ENCODE measurements at places on chromosomes 4 and X.
A peak's percentile ranks its signal among the peaks of the same experiment; 100 is the strongest.

- no peak for DNase-seq
These were observed 13.8 kb downstream of the GEMIN8 start for GRCh38 chrX:14015941-14016340.

DNA sequence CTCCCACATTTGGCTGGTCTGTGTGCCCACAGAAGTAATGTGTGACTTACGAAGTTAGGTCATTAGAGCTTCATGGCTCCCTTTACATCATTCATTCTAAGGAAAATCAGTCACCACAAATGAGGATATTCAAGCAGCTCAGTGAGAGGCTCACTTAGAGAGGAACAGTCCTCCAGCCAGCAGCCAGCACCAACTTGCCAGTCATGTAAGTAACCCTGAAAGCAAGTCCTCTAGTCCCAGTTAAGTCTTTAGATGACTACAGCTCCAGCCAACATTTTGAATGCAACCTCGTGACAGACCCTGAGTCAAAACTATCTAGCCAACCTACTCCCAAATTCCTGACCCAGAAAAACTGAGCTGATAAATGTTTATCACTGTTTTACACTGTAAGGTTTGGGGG lies 71.3 kb downstream of the LRBA start:
- no peak for DNase-seq

- DNase-seq, result no peak
These were observed 95.5 kb downstream of the SMIM20 start for GRCh38 chr4:26009502-26009901.

DNA sequence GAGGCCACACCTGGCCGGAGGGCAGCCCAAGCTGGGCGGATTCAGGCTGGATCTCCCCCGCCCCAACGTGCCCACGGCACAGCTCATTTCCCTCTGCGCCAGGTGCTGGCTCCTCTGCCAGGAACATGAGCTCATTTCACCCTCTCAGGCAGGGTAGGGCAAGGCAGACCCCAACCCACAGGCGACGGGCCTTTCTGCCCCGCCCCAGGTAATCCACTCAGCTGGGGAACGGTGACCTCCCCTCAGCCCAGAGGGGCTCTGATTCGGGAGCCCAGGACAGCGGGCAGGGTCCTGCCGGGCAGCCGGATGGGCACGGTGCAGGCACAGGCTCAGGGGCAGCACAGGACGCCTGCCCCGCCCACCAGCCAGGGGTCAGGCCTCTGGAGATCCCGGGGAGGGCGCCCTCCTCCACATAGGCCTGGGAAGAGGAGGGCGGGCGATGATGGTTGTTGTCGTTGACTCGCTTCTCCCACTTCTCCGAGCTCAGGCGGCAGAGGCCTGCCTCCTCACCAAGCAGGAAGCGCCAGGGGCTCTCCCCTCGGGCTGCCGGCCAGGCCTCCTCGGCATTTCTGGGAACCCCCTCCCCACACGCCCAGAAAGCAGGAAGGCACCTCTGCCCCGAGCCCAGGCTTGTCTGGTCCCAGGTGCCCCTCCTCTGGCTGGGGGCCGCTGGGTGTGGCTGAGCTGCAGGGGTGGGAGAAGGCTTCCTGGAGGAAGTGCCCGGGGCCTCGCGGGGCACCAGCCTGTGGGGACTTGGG lies 31.1 kb downstream of the TACC3 start:
- DNase-seq, result no peak

- no peak for DNase-seq
These were observed 22.4 kb downstream of the RBM47 start for GRCh38 chr4:40607221-40607620.

- no peak for DNase-seq
These were observed 97.7 kb upstream of the RBPJ start for GRCh38 chr4:26223155-26223554.

DNA sequence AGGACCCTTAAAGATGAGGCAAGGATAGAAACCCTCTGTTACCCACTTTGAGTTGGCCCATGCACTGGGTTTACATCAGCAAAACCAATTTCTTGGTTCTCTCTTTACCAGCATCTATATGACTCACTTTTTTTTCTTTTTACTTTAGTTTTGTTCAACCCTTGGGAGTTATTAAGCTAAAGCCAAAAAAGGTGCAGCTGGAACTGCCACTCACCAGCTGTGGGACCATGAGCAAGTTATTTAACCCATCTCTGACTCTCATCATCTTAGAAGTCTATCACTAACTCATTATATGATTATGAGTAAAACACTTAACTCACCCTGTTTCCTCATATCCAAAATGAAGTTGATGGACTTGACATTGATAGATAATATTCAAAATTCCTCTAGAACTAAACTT lies 53.4 kb downstream of the GABRB1 start:
- DNase-seq, result no peak

- DNase-seq, result no peak
These were observed 68.4 kb upstream of the BMPR1B start for GRCh38 chr4:94689155-94689860.

DNA sequence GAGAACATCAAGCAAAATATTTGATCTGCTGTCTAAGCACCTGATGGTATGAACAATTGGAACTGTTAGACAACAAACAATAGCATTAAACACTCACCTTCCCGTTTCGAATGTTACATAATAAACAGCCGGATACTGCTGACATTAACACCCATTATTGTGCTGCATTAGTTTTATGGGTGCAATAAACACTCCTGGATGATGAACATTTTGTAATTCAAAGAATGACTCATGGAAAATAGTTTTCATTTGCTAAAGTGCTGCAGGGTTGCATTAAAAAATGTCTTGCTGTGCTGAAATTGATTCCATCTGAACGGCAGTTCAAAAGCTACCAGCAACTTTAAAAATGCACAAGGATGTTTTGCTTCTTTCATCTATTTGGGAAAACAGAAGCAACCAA lies 100.8 kb upstream of the SORBS2 start:
- no peak for DNase-seq

DNA sequence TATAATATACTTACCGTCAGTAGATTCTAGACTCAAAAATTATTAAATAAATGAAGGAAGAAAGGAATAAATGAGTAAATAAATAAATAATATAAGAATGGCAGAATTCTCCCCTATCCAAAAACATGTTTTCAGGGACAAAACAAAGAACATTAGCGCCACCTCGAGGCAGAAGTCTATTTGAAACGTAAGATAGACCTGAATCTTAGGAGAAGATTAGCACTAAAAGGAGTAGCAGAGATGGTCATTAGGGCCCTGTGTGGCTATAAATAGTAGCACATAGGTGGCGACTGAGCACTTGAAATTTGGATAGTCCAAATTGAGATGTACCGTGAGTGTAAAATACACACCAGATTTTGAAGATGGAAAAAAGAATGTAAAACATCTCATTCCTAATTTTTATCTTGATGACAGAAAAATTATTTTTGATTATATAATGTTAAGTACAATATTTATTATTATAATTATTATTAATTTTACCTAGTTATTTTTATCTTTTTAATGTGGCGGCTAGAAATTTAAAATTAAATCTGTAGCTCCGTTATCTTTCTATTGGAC lies 24.3 kb upstream of the SRD5A3 start:
- DNase-seq, result peak; percentile 85

GRCh38 chr4:115763051-115763450 lies 649.6 kb upstream of the NDST4 start:
- DNase-seq, result no peak

DNA sequence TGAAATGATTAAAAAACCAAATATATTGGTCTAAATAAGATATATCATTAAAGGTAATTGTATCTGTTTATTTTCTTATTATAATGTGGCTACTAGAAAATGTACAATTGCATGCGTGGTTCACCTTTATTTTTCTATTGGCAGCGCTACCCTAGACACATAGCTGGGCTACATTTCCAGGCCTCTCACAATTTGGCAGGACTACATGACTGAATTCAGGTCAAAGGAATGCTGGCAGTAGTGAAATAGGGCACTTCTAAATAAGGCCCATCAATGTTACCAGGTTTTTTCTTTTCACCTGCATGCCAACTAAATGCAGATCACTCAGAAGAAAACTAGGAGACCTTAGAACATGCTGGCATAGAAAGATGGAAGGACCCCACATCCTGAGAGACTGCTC lies 1072.9 kb upstream of the SLIT2 start:
- no peak for DNase-seq

DNA sequence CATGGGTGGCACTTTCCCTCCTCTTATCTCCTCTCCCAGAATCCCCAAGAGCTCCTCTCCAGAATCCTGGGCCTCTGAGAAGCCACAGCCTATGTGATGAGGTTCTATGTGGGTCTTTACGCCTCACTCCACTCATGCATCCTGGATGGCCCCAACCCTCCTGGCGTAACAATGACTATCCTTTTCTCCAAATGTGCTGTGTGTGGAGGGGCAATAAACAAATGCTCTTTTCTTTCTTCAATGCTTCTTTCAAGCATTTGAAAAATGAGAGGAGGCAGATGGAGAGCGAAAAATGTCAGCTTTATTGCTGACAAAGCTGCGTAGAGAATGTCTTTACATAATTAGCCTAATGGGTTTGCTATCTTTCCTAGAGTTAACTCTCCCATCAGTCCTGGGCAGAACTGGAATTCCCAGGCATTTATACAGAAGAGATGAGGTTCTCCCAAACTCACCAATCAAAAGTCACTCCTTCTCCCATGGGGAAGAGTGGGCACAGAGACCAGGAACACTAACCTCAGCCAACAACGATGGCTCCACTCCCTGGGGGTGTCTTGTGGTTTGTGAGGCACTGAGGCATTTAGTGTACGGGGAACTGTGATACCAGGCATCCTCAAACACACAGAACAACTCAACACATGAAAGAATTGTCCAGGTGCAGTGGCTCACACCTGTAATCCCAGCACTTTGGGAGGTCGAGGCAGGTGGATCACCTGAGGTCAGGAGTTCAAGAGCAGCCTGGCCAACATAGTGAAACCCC lies 118.9 kb upstream of the SLC34A2 start:
- DNase-seq, result no peak

- no peak for DNase-seq
These were observed 1.0 kb downstream of the FGFBP2 start for GRCh38 chr4:15961781-15962510.

DNA sequence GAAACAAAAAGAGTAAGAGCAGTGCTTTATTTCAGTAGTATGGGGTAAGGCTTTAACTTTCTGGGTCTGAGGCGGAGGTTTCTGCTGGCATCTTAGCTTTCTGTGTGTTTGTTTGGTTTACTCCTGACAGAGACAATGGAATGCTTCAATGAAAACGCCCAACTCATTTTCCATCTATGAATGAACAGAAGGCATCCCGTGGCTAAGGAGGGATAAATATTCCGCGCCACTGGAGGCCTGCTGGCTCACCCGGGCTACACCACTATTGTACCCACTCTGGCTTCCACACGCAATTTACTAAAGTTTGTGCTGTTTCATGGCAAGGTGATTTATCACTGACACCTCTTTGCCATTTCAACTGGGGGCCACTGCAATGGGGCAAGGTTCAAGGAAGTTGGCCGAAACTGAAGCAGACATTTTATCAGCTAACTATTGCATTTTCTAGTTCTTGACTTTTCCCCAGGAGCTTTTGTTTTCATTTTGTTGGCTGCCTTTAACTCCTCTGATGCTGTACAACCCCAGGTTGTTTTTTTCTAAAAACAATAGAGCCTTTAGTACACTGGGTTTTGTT lies 32.8 kb upstream of the PPARGC1A start:
- DNase-seq, result no peak

DNA sequence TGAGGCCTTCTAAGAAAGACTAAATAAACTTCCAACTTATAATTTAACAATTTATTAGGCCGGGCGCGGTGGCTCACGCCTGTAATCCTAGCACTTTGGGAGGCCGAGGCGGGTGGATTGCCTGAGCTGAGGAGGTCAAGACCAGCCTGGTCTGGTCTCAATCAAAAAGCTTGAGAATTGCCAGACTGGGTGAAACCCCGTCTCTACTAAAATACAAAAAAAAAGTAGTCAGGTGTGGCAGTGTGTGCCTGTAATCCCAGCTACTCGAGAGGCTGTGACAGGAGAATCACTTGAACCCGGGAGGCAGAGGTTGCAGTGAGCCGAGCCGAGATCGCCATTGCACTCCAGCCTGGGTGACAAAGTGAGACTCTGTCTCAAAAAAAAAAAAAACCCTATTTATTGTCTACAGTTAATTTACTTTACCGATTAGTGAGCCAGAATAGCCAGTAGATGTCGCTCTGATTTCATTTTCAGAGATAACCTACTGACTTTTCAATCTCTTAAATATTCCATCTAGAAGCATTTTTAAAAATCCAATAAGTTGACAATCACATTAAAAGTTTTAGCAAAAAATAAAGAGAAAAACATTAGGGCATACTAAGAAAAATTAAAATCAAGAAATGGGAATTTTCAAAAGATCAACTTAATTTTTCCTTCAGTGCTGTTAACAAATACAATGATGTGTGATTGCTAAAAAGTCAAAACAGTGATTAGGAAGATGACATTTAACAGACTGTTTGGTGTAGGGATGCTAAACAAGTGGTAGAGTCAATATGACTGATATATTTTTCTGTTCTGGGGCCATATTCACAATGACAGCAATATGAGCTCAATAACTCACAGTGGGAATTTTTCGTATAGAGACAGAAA lies 4.3 kb upstream of the SHROOM3 start:
- DNase-seq, result peak; percentile 61

DNA sequence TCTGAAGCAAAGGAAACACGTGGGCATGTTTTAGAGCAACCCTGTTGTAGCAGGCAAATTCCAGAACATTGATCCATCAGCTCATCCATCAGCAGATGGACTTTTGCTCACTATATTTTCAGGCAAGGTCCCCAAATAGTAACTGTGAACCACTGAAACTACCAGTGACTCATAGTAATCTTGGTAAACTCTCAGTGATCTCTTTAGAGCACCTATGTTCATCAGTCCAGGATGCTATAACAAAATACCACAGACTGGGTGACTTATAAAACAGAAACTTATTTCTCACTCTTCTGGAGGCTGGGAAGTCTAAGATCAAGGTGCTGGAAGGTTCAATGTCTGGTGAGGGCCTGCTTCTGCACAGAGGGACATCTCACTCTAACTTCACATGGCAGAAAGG lies 28.9 kb upstream of the BTC start:
- DNase-seq, result no peak

DNA sequence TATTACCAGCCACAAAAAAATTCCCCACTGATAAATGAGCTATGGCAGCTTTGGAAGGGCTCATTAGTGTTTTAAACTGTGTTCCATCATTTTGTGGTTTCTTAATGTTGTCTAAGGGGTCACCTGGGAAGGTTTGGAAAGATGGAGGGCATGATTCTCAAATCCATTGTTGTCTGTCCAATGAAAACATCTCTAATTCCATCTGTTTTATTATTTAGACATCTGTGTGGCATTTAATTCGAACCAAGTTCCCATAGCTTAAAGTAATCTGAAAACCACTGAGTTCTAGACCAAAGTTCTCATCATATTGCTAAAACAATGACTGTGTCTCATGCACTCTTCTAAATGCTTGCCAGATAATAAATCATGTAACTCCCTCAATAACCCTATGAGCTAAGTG lies 103.8 kb upstream of the PPP3CA start:
- DNase-seq, result no peak

DNA sequence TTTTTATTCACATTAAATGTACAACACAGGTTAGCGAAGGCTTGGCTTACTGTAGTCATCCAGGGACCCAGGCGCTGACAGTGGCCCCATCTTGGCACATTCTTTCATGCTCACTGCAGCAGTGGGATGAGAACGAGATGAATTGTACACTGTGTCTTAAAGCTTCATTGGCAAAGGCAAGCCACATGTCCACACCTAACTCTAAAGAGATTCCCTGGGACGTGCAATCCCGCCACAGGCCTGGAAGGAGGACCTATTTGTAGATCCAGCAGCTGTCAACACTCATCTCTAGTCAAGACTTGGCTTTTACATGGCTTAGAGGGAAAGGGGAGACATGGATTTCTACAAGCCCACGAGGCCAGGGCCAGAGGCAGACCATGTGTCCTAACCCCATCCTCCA lies 16.1 kb upstream of the CXCR3 start:
- DNase-seq, result no peak

- DNase-seq, result no peak
These were observed 84.6 kb upstream of the RPL34 start for GRCh38 chr4:108535757-108536156.
